Caco-2 (cell line): ENCODE measurements at places on chromosomes 3 and 15. TPM values are rescaled to one million over a fixed set of nuclear protein-coding genes. Genes with fewer than 3 reads are reported as not detected.
A peak's percentile ranks its signal among the peaks of the same experiment; 100 is the strongest.

DNA sequence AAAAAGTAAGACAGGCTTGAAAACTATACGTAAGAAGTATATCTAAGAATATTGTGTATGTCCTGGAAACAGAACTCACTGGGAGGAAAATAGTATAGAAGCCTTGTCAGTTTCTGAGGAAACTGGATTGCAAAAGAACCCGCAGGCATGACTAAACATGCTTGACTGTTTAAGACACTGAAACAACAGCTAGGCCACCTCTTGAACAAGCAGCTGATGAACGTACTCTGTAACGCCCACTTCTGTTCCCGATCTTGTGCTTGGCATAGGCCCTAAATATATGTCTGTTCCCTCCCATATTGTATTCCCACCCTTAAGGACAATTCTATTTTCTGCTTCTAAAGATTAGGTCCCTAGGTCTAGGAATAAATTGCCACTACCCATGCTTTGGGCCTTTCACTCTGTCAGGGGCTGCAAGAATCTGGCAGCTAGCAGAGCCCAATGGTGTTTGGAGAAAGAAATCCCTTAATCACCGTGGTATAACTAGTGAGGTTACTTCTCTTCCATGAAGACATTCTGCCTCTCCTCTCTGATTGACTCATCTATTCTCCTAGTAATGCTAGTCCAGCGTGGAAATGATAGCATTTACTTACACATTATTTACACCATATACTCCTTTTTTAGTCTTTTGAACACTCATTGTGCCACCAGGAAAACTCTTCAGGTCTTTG, 46.2 kb downstream of the CD200 start:
- DNase-seq = no peak
- no peak overlapping the region for H3K4me3 ChIP-seq
- no peaks in the 10 kb centered on the region for H3K4me1 ChIP-seq
- no peaks in the 10 kb centered on the region for H3K27me3 ChIP-seq
- no peaks in the 10 kb centered on the region for H3K36me3 ChIP-seq

GRCh38 chr3:158050461-158050860, 55.8 kb downstream of the SHOX2 start:
- H3K36me3 ChIP-seq = no peaks in the 10 kb centered on the region
- no peak overlapping the region for H3K4me3 ChIP-seq
- H3K27ac ChIP-seq = no peak overlapping the region

GRCh38 chr3:85801955-85802354, 843.2 kb downstream of the CADM2 start:
- H3K4me1 ChIP-seq = no peaks in the 10 kb centered on the region
- H3K4me3 ChIP-seq = no peak overlapping the region
- no peak overlapping the region for H3K27ac ChIP-seq
- no peaks in the 10 kb centered on the region for H3K27me3 ChIP-seq

- no peak for DNase-seq
- H3K36me3 ChIP-seq = no peaks in the 10 kb centered on the region
- no peaks in the 10 kb centered on the region; the same call in 1 of the 2 replicates for H3K27me3 ChIP-seq
- no peak overlapping the region for H3K27ac ChIP-seq
Measured at GRCh38 chr3:8768364-8769087, 887 bp downstream of the OXTR start.

- H3K27ac ChIP-seq = no peak overlapping the region
- no peaks in the 10 kb centered on the region; the same call in 1 of the 2 replicates for H3K27me3 ChIP-seq
- DNase-seq = no peak
- no peaks in the 10 kb centered on the region for H3K36me3 ChIP-seq
Measured at GRCh38 chr15:66126031-66126441, 127.5 kb downstream of the MEGF11 start.

DNA sequence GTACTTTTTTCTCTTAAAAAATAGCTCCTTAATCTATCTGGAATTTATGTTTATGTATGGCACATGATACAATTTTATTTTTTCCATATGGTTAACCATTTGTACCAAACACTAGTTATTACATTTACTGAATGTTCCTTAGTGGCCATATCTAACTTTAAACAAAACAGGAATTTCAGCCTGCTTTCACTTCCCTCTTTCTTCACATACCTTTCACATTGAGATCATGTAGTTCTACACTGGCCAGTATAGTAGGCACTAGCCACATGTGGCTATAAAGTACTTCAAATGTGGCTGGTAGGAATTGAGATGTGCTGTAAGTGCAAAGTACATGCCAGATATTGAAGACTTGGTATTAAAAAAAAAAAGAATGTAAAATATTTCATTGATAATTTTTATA, 4.7 kb upstream of the RYK start:
- no peak overlapping the region for H3K4me3 ChIP-seq
- H3K27ac ChIP-seq = no peak overlapping the region
- peaks cover 14% of the 10 kb centered on the region for H3K4me1 ChIP-seq
- no peaks in the 10 kb centered on the region for H3K27me3 ChIP-seq

DNA sequence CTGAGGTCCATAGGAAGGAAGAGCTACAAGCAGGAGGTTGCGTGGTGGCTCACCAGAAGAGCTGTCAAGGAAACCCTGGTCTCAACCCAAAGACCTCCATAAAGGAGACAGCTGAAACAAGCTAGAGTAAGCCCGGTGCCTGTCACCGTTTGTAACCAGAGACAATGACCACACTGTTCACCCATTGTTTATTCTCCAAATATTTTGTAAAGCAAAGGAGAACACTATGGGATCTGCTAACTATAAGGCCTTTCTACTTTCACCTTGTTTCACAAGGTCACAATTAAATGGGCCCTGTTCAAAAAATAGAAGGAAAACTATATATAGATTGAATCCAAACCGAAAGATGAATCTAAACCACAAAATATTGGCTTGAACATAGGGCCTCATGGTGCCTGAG, 128.9 kb upstream of the TPRG1 start:
- H3K27me3 ChIP-seq = no peaks in the 10 kb centered on the region
- H3K27ac ChIP-seq = no peak overlapping the region
- DNase-seq = no peak
- H3K4me3 ChIP-seq = no peak overlapping the region

GRCh38 chr3:106348139-106348690, 479.4 kb upstream of the CBLB start:
- H3K4me1 ChIP-seq = peaks cover 4% of the 10 kb centered on the region; the same call in 1 of the 2 replicates
- H3K27me3 ChIP-seq = no peaks in the 10 kb centered on the region
- no peaks in the 10 kb centered on the region for H3K36me3 ChIP-seq
- H3K27ac ChIP-seq = no peak overlapping the region
- no peak overlapping the region for H3K4me3 ChIP-seq

GRCh38 chr15:33699691-33700447, 268.4 kb upstream of the CHRM5 start:
- no peaks in the 10 kb centered on the region for H3K36me3 ChIP-seq
- DNase-seq = no peak
- H3K4me1 ChIP-seq = no peaks in the 10 kb centered on the region
- H3K27ac ChIP-seq = no peak overlapping the region
- H3K4me3 ChIP-seq = no peak overlapping the region

DNA sequence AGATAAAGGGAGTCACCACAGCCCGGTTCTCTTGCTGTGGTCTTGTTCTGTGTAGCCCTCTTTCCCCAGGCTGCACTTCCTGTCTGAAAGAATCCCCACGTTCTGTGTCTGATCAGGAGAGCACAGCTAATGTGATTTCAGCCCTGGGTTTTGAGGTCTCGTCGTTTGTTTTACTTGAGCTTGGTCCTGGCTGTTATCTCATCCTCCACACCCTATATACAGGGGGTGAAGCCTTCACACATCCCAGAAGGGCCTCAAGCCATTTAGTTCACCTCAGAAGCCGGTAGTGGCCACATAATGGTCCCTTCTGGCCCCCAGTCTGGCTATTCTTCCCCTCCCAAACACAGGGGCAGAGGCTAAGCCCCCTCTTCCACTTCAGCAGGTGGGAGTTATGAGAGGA, 115.6 kb downstream of the PDE8A start:
- H3K27ac ChIP-seq = no peak overlapping the region
- H3K36me3 ChIP-seq = peaks cover 1% of the 10 kb centered on the region; the same call in 1 of the 2 replicates
- H3K4me3 ChIP-seq = no peak overlapping the region
- DNase-seq = no peak

DNA sequence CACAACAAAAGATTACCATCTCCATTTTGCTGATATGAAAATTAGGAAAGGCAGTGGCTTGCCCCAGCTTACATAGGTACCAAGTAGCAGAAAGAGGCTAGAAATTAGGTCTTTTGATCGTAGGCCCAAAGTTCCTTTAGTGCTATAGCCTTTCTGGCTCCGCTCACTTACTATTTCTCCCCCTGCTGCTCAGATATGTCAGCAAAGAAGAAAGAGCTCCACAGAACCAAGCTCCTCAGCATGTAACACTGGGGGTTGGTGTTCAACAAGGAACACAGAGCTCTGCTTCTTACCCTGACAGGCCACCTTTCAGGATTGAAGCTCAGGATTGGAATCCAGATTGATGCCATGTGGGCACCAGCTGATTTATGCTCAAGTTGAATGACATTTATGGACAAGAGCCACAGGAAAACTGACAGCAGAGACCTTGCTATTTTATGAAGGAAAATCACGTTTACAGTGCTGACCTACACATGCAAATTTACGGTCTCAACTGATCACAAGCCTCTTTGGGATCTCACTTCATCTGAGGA, 6.1 kb upstream of the IL12A start:
- no peak overlapping the region for H3K4me3 ChIP-seq
- no peak for DNase-seq
- H3K36me3 ChIP-seq = no peaks in the 10 kb centered on the region
- no peak overlapping the region for H3K27ac ChIP-seq
- H3K27me3 ChIP-seq = no peaks in the 10 kb centered on the region

DNA sequence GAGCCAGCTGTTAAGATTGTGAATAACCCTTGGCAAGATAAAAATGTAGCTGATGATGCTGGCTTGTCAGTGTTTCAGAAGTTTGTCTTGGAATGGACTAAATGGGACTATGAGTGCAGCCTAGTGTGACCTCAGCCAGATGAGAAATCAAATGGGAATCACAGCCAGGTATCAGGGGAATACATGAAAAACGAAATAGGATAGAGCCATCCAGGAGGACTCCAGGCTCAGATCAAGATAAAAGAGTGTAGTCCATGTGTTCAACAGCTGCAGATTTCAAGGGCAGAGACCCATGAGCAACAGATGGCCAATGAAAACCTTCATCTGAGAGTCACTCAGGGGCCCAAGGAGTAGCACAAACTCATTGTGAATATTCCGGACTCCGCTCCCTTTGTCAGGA, 1080.9 kb upstream of the CADM2 start:
- H3K27me3 ChIP-seq = no peaks in the 10 kb centered on the region
- no peak overlapping the region for H3K27ac ChIP-seq
- H3K4me3 ChIP-seq = no peak overlapping the region
- no peak for DNase-seq
- no peaks in the 10 kb centered on the region for H3K4me1 ChIP-seq

DNA sequence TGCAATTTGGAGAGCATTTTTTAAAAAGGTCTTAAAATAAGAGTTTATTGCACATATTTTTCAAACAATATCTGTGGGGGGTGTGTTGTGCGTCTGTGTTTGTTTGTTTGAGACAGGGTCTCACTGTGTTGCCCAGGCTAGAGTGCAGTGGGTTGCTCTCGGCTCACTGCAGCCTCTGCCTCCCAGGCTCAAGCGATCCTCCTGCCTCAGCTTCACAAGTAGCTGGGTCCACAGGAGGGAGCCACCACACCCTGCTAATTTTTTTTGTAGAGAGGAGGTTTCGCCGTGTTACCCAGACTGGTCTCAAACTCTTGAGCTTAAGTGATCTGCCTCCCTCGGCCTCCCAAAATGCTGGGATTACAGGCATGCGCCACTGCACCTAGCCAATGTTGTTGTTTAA, 2.7 kb downstream of the MLF1 start:
- H3K4me1 ChIP-seq = no peaks in the 10 kb centered on the region
- H3K4me3 ChIP-seq = no peak overlapping the region
- no peaks in the 10 kb centered on the region for H3K36me3 ChIP-seq
- peak; percentile 13 for DNase-seq

DNA sequence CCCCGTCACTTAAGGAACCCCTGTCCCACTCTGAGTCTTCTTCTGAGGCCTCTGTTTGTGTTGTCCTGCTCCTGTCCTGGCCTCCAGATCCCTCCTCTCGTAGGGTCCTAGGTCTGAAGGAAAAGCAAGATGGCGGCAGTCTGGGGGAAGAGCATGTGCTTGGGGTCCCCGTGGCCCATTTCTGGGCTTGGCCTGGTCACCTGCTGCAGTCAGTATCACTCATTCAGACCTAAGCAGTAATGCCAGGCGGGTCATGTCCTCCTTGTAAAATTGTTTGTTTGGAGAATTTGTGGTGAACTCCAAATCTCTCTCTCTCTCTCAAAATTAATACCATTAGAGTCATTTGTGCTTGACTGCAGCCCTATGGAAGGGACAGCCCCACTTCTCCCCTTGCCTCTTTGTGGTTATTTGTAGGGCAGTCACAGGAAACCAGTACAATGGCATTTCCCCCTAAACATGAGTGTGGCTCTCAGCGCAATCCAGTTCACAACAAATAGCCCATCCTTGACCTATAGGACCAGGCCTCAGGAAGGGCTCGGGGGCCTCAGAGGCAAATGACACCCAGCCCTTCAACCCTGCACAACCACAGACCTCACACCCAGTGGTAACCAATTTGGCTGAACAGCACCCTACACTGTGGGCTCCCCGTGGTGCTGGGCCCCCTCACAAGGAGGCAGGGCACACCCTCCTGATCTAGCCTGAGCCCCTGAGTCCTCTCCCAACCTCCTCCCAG, 173.5 kb downstream of the OR4M2 start:
- H3K27me3 ChIP-seq = no peaks in the 10 kb centered on the region
- no peaks in the 10 kb centered on the region for H3K4me1 ChIP-seq
- no peak overlapping the region for H3K27ac ChIP-seq
- H3K36me3 ChIP-seq = no peaks in the 10 kb centered on the region
- no peak overlapping the region for H3K4me3 ChIP-seq

DNA sequence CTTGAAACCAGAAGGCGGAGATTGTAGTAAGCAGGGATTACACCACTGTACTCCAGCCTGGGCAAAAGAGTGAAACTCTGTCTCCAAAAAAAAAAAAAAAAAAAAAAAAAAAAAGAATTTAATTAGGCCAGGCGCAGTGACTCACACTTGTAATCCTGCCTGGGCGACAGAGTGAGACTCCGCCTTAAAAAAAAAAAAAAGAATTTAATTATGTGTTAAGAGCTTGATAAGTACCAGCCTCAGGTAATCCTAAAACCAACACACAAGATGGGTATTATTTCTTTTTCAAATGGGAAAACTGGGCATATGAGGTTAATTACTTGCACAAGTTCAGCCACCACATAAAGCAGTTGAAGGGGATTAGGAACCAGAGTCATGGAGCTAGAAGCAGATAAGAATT, 49.0 kb downstream of the PBRM1 start:
- H3K4me3 ChIP-seq = no peak overlapping the region
- no peak for DNase-seq
- no peak overlapping the region for H3K27ac ChIP-seq
- H3K27me3 ChIP-seq = no peaks in the 10 kb centered on the region
- H3K36me3 ChIP-seq = no peaks in the 10 kb centered on the region
- no peaks in the 10 kb centered on the region for H3K4me1 ChIP-seq

GRCh38 chr3:190492966-190493365, 20.9 kb upstream of the IL1RAP start:
- no peak overlapping the region for H3K4me3 ChIP-seq
- H3K27ac ChIP-seq = no peak overlapping the region
- H3K4me1 ChIP-seq = no peaks in the 10 kb centered on the region
- no peaks in the 10 kb centered on the region for H3K36me3 ChIP-seq

- no peak overlapping the region for H3K4me3 ChIP-seq
- no peak overlapping the region for H3K27ac ChIP-seq
- no peaks in the 10 kb centered on the region for H3K36me3 ChIP-seq
- no peak for DNase-seq
- H3K27me3 ChIP-seq = no peaks in the 10 kb centered on the region
Measured at GRCh38 chr15:70348581-70349344, 251.0 kb upstream of the TLE3 start.

The CYP8B1 gene
- not detected in 2 replicates for total RNA-seq

The RTP3 gene
- not detected in 2 replicates for total RNA-seq

The KLHL24 gene
- total RNA-seq = 16.8 and 17.6 TPM in 2 replicates

The STXBP5L gene
- not detected in 2 replicates for total RNA-seq

The GMPPB gene
- total RNA-seq = 26.2 and 26.5 TPM in 2 replicates
